ENCODE measurements at places on chromosomes 7 and 10.

DNA sequence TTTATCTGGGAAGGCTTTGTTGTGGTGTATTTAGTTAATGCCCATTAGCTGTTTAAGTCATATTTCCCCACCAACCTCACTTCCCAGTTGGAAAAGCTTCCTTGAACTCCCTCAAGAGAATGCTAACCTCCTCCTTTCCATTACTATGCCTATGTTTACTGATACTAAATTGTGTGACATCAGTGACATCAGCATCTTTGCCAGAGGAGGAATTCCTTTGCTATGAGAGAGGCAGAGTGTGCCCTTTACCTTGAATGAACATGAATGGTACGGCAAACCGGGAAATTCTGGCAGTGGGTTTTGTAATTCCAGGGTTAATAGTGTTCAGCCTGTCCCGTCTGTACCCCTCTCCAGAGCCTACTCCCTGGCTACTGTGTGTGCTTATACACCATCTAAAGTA is 22.1 kb upstream of the GLCCI1 start:
- no peak for DNase-seq

GRCh38 chr7:106327538-106328481 is 43.0 kb upstream of the NAMPT start:
- no peak for DNase-seq

- no peak for DNase-seq
Measured at GRCh38 chr7:99392046-99392445, 16.4 kb downstream of the PDAP1 start.

GRCh38 chr7:23474829-23475575 is 4.7 kb upstream of the IGF2BP3 start:
- no peak for DNase-seq

GRCh38 chr10:2958659-2959058 is 108.7 kb upstream of the PFKP start:
- no peak for DNase-seq

GRCh38 chr10:30671026-30671616 is 41.6 kb upstream of the LYZL2 start:
- peak; percentile 73 for DNase-seq

Data from activated CD4-positive, alpha-beta T cell treated with anti-CD3 and anti-CD28 coated beads, Interleukin-2, Interleukin-4, amounts not matched to agents 100 ng/mL and 50 ng/mL, durations not matched to agents 16 hours and 8 hours (primary cell).